ENCODE measurements at places on chromosomes 13 and 19.

GRCh38 chr13:21894703-21895699 is 224.1 kb downstream of the FGF9 start:
- DNase-seq, result no peak

DNA sequence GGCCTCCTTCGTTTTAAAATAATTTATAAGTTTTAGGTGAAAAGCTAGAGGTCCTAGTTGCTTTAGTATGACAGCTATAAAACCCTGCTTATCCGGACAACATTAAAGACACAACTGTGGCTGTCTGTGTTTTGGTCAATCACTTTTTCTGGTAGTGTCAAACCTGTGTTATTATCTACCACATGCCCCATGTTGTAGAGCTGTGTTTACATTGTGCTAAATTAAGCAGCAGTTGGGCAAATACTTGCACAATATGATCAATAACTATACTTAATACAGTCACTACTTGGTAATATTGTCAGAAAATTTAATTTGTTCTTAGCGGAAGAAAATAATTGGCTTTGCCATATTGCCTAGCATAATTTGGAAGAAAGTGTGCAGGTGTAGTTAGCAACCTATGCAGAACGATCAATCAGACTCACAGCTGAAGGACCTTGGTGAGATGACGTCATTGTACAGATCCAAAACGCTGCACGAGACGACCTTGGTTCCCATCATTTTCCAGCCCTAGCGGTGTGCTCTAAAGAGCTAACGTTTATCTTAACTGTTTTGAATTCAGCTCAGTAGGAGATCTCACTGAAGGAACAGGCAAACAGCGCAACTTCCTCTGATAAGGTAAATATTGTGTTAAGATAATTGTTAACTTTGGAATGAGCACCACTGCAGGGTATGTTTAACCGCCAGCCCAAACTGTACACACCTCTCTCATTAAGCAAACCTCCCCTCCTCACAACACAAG is 476.6 kb downstream of the IRS2 start:
- no peak for DNase-seq

DNA sequence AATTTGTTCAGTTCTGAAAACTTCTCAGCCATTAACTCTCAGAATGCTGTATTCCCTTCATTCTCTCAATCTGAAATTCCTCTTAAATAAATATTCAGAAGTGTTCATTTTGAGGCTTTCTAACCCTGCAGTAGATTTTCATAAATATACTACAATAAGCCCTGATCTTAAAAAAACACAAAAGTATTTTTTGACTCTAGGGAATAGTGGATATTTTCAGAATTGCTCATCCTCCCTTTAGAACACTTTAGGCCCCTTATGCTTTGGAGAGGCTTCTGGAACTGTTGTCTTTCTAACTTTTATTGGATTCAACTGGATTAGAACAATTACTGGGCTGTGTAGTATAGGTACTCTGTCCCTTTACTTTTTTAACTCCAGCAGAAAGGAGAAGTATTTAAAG is 1662.6 kb upstream of the MIR17HG start:
- no peak for DNase-seq

DNA sequence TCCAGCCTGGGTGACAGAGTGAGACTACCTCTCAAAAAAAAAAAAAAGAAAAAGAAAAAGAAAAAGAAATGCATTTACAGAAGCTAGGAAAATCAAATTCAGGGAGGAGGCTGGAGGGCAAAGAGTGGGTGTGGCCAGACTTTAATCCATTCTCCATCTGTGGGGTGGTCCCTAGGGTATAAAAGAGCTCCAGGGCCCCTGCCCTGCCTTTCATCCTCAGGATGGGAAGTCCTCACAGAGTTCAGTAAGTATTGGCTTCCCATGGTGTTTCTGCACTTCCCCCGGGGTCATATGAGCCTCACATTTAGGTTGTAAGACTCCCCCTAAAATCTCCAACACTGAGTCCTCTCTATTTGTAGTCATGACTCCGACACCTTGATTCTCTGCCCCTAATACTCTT is 33.0 kb downstream of the DPRX start:
- DNase-seq, result no peak

DNA sequence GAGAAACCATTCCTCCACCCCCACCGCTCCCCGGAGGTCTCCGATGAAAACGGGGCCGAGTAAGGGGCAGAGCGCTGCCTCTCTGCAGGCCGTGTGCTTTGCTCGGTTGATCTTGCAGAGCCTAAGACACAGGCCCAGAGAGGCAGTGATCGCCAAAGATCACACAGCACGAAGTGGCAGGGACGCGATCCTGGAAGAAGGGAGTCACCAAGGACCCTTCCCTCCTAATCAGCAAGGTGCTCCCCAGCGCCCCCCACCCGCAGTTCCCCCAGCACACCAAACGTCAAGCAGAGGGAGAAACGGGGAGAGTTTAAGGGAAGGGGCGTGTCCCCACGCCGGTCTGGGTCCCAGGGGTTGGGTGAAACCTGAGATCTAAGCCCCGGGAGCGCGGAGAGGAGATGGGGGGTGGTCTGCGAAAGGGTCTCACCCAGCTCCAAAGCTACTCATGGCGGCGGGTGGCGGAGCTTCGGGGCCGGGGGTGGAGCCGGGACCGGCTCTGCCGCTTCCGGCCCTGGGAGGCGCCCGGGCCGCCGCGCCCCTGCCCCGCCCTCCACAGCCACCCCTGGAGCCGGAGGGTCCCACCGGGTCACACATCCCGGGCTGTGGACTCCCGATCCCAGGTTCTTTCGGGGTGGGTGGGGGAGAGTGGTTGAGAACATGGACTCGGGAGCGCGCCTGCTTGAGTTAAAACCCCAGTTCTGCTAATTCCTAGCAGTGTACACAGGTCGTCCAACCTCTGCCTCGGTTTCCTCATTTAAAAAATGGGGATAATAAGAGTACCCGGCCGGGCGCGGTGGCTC is at the start of gene EML2:
TSS of gene EML2 (minus strand) at position 468 of the 800 bp plus-strand sequence. CDS start at position 447, 21 bp downstream.
- DNase-seq, result no peak

All from stimulated activated CD4-positive, alpha-beta T cell treated with anti-CD3 and anti-CD28 coated beads, TNF-alpha, amount 100 ng/mL, for 48 hours (primary cell).